ENCODE measurements at places on chromosomes 6 and 20. TPM values are rescaled to one million over a fixed set of nuclear protein-coding genes. Genes with fewer than 3 reads are reported as not detected.

The KIF25 gene
- total RNA-seq, result not detected

The GGTLC1 gene
- total RNA-seq, result not detected

The TFAP2C gene
- not detected for total RNA-seq

The VSTM2L gene
- total RNA-seq, result 0.23 TPM

The NSFL1C gene
- 108 TPM for total RNA-seq

The MOG gene
- total RNA-seq, result not detected

The MCHR2 gene
- total RNA-seq, result not detected

The CLDN20 gene
- not detected for total RNA-seq

The SIGLEC1 gene
- not detected for total RNA-seq

The ACAT2 gene
- total RNA-seq, result 109 TPM

The ECT2L gene
- not detected for total RNA-seq
